ENCODE measurements at places on chromosomes 12 and 14. TPM values are rescaled to one million over a fixed set of nuclear protein-coding genes. Genes with fewer than 3 reads are reported as not detected.

DNA sequence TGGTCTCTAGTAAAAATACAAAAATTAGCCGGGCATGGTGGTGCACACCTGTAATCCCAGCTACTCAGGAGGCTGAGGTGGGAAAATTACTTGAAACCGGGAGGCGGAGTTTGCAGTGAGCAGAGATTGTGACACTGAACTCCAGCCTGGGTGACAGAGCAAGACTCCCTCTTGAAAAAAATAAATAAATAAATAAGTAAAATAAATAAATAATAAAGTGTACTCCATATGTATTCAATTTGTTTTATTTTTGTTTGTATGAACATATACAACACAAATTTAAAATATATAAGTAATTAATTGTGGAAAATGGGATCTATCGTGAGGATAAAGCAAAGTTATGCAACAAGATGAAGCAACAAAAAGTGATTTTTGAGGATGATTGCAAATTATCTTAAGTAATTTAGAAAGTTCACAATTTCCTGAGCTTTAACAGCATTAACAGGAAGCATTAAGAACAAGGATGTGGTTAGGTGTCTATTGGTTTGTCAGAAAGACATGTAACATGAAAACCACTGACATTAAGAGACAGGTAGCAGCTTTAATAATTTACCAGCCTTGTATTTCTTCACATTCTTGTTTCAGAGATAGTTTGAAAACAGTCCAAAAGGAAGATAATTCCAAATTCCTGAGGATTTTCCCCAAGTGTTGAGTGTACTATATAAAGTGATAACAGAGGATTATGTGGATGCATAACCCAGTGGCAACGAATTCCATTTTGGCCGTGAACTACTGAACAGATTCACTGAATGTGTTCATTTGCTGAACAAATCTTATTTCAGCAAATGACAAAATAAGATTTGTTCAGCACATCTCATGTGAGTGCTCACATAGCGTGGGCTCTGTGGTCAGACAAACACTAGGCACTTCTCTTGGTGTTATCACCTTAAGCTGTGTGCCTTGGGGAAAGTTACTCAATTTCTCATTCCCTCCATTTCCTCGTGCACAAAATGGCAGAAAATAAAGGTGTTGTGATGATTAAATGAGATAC is 68.6 kb upstream of the RESF1 start:
- peak; percentile 40 for DNase-seq

- no peak for DNase-seq
These were observed 129.7 kb upstream of the FUT8 start for GRCh38 chr14:65282896-65283253.

The RECQL gene
- total RNA-seq: 87.9 TPM

The ATF7 gene
- 22.0 TPM for total RNA-seq

- DNase-seq: no peak
These were observed 17.7 kb upstream of the ASCL1 start for GRCh38 chr12:102939670-102940222.

The CCDC197 gene
- not detected for total RNA-seq

The MAP3K12 gene
- total RNA-seq: 10.0 TPM

- DNase-seq: no peak
These were observed 89.3 kb upstream of the RFX4 start for GRCh38 chr12:106493531-106493930.

DNA sequence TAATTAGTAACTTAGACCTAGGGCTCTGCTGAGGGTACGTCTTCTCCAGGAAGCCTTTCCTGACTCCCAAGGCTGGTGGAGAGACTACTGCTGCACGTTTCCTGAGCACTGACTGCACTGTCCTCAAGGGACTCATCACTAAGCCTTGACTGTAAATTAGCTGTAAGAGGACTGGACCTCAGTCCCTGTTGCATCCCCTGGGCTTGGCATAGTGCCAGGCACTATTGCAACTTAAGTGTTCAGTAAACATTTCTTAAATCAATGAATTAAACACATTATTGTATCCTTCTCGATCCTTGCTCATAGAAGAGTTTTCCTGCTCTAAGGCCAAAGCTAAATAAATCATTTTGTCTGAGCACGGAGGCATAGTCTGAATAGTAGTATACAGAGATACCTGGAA is 31.9 kb upstream of the IFNG-AS1 start:
- DNase-seq: no peak

GRCh38 chr14:60204843-60205774 is 39.9 kb upstream of the DHRS7 start:
- DNase-seq: no peak

- no peak for DNase-seq
These were observed 2.6 kb downstream of the KIAA0586 start for GRCh38 chr14:58430156-58430555.

GRCh38 chr12:42958291-42958674 is 368.7 kb upstream of the PRICKLE1 start:
- DNase-seq: no peak

- DNase-seq: no peak
These were observed 144.3 kb downstream of the PELI2 start for GRCh38 chr14:56262530-56262929.

- DNase-seq: no peak
These were observed 33.5 kb downstream of the RAD51B start for GRCh38 chr14:67852926-67853604.

The FOXM1 gene
- total RNA-seq: 64.4 TPM

GRCh38 chr12:131782061-131782460 is 46.1 kb upstream of the MMP17 start:
- DNase-seq: no peak

- no peak for DNase-seq
These were observed 9.9 kb upstream of the LBHD2 start for GRCh38 chr14:103073876-103074728.

GRCh38 chr12:67056329-67056728 is 212.8 kb upstream of the CAND1 start:
- DNase-seq: no peak

DNA sequence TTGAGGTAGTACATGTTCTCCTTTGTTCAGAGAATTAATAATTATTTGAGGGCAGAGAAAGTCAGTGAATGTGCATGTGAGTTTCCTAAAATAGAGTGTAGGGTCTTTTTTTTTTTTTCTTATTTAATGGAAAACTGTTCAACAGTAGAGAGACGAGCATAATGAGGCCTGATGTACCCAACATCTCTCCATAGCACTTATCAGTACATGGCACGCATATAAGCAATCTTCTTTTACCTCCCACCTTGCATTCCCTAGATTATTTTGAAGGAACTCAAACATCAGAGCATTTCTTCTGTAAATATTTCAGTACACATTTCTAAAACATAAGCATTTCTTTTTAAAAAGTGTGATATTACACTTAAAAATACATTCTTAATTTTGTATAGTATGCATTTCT is 87.8 kb downstream of the KTN1 start:
- DNase-seq: no peak

DNA sequence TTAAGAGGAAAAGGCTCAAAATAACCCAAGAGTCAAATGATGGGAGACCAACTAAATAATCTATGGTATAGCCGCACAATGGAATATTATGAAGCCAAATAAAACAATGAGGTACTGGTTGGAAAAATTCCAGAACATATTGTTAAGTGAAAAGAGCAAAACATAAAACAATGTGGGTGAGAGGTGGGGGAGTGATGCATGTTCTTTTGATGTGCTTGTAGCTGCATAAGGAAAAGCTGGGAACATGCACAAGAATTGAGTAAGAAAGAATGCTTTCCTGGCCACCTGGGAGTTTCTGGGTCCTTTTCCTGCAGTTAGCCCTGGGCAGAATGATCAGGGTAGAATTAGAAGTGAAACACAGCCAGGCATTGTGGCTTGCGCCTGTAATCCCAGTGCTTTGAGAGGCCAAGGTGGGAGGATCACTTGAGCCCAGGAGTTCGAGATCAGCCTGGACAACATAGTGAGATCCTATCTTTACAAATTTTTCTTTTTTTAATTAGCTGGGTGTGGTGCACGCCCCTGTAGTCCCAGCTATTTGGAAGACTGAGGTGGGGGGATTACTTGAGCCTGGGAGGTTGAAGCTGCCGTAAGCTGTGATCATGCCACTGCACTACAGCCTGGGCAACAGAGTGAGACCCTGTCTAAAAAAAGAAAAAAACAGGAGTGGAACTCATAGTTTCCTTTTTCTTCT is 7.9 kb downstream of the ABCB9 start:
- DNase-seq: no peak

- DNase-seq: peak; percentile 83
These were observed at the start of gene DDHD1 for GRCh38 chr14:53152887-53153701. TSS of gene DDHD1 (minus strand) at chr14:53153323. CDS start at chr14:53153098, 225 bp downstream.

The SDR9C7 gene
- not detected for total RNA-seq

DNA sequence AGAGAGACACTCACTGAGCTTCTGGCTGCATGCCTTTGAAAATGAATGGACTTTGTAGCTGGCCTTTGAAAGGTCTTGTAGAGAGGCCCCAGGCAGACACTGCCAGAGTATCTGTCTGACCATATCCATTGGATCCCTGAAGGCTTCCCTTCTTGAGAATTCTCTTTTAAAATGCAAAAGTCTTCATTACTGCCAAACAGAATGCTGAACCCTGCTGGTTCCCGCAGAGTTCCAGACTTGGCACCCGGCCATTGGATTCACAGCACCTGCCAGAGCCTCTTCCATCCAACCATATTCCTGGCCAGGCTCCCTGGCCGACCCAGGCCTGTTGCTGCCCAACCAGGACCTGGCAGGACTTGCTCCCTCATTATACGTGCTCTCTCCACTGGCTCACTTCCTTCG is 182.5 kb downstream of the GXYLT1 start:
- DNase-seq: no peak

GRCh38 chr12:6364044-6364374 is 11.4 kb downstream of the SCNN1A start:
- DNase-seq: peak; percentile 56

DNA sequence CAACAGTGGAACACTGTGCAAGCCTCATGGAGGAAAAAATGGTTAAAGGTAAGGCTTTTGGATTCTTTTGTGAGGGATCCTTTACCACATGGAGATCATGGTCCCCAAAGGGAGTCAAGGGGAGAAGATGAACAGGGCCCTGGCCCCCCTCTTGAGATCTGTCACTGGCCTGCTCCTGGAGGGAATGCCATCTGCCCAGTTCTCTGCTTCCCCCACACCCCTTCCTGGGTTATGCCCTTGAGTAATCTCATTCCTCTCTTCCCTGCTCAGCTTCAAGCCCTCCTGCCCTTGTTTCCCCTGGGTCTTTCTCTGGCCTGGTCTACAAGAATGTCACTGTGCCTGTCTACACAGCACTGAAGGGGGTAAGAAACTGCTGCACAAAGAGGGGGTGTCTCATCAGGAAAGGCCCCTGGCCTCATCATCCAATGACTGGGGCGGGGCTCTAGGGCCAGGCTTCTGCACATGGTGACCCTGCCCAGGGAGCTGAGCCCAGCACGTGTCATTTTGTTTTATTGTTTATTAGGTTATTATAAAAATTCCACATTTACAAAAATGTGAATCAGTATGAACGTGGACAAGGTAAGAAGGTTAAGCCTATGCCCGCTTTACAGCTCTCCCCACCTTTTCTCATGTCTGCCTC is 30.3 kb downstream of the PIGH start:
- no peak for DNase-seq

DNA sequence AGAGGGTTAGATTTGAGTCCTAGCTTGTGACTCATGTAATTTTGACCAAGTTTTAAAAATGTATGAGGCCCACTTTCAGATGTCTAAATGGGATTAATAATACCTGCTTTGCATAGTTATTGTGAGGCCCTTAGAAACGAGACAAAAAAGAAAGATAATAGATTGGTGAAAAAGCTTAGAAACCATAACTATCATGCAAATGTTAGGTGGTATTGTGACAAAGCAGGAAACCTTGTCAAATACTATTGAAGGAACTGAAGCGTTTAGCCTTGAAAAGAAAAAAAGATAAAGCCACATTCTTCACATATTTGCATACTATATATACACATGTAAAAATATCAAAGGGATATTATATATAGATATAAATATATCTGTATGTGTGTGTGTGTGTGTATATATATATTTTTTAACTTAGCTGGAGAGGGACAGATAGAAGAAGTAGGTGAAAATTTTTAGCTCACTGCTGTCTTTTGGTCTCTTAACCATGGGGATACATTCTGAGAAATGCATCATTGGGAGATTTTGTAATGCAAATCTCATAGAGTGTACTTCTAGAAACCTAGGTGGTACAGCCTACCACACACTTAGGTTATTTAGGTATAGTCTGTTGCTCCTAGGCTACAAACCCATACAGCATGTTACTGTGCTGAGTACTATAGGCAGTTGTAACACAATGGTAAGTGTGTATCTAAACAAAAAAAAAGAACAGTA is 270.3 kb downstream of the CCDC91 start:
- DNase-seq: no peak

GRCh38 chr12:95390932-95391331 is 83.0 kb upstream of the METAP2 start:
- DNase-seq: no peak

DNA sequence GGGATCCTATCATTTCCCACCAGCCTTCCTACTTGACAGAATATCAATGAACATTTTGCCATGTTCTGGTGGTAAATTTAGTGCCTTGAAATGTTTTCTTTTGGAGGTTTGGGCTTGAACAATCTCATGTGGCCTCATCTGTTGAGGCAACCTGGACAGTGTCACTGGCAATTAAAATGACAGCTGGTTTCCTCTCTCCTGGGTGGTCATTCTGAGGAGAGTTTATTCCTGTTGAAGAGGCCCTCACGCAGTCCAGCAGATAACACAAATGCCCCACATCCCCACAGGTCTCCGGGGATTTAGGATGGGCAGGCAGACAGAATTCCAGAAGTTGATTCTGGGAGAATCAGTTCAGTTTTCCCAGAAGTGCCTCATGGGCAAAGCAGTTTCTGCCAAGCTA is 41.9 kb downstream of the MMAB start:
- no peak for DNase-seq

The HIF1A gene
- total RNA-seq: 140 TPM

- DNase-seq: no peak
These were observed 11.6 kb upstream of the KIF26A start for GRCh38 chr14:104126753-104127152.

DNA sequence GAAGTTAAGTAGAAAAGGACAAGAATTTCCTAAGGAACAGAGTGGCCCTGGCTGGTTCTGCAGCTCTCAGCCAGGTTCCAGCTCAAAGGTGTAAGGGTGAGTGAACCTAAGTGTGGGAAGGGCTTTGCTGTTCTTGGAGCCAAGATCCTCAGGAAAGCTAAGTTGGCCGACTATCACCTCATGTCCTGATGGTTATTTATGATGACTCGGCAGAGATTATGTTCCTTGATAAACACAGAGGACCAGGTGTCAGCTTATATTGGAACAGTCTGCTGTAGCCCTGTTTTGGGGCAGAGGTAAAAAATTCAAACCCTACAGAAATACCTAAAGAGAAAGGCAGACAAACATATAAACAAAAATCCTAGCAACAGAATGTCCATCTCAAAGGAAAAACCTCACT is 128.5 kb downstream of the TBX3 start:
- DNase-seq: no peak

GRCh38 chr12:18922851-18923250 is 184.9 kb downstream of the CAPZA3 start:
- DNase-seq: no peak

The NR4A1 gene
- total RNA-seq: 120 TPM

The NGB gene
- total RNA-seq: not detected
